EL (cell line): ENCODE measurements at places on chromosomes 3 and 15.

- DNase-seq = no peak
Measured at GRCh38 chr3:15948388-15948787, 150.6 kb upstream of the ANKRD28 start.

DNA sequence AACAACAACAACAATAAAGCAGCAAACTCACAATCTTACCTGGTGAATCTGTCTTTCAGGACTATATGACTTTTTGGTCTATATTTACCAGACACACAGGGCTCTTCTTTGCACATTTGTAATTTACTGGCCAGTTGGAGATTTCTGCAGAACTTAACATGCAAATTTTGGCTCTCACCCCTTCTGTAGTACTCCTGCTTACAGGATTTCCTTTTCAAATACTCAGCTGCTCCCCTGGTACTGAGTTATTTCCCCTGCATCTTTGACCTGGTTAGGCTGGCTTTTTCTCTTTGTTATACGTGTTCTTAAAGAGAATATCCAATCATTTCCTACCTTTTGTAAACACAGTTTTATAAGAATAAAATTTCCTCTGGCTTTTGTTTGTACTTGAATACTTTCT, 228.0 kb downstream of the MBNL1 start:
- no peak for DNase-seq

GRCh38 chr3:8445861-8446260, 55.8 kb upstream of the LMCD1 start:
- DNase-seq = peak; percentile 87

- no peak for DNase-seq
Measured at GRCh38 chr3:176780766-176781165, 416.5 kb downstream of the TBL1XR1 start.

DNA sequence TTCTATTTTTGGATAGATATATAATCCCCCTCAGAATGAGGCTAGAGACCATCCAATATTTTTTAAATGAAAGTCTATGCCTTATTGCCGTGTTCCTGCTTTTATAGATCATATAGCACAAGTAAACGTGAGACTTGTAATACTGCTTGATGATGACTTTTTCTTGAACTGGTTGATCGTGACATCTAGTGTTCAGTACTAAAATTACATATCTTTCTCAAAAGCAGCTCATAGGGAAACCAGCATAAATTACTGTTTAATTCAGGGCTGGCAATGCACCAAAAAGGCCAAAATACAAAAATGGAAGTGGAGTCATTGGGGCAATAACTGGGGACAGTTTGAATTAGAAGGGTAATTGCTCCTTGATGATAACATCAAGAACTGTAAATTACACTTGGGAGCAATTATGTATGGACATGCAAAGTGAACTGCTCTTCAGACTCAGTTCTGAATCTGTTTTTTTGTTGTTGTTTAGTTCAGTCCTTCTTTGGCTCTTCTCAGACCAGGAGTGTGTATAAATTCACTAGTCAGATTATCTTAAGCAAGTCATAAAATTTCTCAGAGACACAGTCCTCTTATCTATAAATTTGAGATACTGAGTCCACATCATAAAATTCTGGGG, 325.3 kb downstream of the THSD4 start:
- DNase-seq = peak; percentile 69

- DNase-seq = no peak
Measured at GRCh38 chr3:158735296-158736033, 3.2 kb upstream of the RARRES1 start.

GRCh38 chr3:119862616-119863015, 80.7 kb downstream of the NR1I2 start:
- DNase-seq = no peak

DNA sequence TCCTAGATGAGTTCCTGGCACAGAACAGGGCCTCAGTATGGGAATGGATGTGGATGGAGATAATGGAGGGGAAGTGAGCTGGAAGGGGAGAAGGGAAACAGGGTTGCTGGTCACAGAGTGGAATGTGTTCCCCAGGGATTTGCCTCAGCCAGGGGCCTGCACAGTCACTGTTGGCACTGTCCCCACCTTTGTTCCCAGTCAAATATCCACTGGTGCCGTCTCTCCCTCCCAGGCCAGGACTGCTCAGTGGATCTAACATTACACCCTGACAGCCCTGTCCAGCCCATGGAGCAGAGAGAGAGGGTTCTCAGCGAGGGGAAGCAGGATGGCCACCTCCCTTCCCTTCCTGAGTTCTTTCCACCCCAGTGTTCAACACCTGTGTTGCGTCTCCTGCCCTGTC, 1.5 kb upstream of the PPP1R2 start:
- DNase-seq = no peak

- DNase-seq = no peak
Measured at GRCh38 chr3:189737071-189737470, 105.9 kb downstream of the TP63 start.

- DNase-seq = peak; percentile 47
Measured at GRCh38 chr3:176579711-176580185, 617.5 kb downstream of the TBL1XR1 start.

- DNase-seq = peak; percentile 91
Measured at GRCh38 chr3:157088601-157089454, 71.1 kb downstream of the CCNL1 start.

DNA sequence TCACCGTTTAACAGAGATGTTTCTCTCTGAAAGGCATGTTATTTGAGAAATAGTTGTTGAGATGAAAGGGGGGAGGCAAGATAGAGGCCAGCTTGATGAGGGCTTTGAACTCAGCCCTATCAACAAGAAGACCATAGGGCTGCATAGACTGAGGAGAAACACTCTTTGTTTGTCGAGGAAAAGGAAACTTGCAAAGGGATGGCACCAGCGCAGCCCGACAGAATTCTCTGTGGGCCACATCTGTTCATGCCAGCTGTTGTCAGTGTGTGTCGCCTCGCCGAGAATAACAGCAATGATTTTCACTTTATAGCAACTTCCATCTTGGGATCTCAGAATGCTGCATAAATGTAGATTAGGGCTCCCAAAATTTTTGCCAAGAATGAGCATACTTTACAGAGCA, 478.3 kb upstream of the TPRG1 start:
- DNase-seq = no peak

- DNase-seq = no peak
Measured at GRCh38 chr3:140249188-140249587, 314.2 kb downstream of the CLSTN2 start.

GRCh38 chr3:14463330-14464140, 61.1 kb downstream of the SLC6A6 start:
- DNase-seq = no peak

DNA sequence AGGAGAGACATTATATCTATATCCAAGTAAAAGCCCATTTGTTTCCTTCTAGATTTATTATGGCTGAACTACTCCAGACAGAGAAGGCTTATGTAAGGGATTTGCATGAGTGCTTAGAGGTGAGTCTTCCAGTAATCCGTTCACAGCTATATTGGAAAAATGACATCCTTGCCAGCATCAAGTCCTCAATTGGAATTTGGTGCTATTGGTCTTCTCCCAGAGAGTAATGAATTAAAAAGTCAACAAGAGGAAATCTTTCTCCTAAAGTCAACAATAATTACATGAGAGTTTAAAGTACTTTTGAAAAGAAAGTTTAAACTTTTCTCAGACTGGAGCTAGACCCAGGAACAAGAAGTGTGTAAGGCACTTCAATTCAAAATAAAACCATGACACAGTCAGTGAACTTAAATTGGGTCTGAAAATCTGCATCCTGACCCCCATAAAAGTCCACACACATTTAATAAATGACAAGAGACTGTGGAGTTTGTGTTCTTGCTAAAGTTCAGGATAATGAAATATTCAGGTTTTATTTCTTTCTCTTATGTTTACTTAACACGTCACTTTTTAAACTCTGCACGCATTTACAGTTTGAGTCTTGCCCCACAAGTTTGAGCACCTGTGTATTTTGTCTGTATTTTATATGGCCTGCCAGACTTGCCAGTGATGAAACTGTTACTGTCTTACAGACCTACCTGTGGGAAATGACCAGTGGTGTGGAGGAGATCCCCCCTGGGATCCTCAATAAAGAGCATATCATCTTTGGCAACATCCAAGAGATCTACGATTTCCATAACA, 268.2 kb upstream of the UMPS start:
- no peak for DNase-seq

DNA sequence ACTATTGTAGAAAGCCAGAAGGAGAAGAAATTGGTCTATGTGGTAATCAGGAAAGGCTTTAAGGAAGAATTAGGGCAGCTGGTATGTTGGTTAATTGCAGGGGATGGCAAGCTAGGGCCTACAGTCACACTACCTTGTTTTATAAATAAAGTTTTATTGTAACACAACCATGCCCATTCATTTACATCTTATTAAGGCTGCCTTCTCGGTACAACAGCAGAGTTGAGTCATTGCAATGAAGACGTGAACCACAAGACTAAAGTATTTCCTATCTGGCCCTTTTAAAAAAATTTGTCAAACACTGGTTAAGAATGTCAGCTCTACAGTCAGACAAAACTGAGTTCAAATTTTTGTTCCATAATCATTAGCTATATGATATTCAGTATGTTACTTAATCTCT, 8.3 kb downstream of the SERPINI1 start:
- DNase-seq = no peak

- DNase-seq = no peak
Measured at GRCh38 chr3:141825216-141826011, 51.0 kb upstream of the ATP1B3 start.

DNA sequence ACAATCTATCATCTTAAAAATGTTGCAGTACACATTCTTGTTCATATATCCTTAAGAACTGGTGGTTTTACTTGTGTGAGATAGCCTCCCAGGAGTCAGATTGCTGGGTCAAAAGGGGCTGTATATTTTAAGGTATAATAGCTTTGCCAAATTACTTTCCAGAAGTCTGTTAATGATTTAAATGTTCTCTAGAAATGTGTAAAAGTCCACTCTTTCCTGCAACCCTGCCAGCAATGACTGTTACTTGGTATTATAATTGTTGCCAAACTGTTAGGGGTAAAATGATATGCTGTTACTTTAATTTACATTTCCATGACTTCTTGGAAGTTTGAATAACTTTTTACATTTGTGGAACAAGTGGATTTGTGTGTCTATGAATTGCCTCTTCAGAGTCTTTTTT, 170.8 kb downstream of the SLC9A9 start:
- DNase-seq = no peak

DNA sequence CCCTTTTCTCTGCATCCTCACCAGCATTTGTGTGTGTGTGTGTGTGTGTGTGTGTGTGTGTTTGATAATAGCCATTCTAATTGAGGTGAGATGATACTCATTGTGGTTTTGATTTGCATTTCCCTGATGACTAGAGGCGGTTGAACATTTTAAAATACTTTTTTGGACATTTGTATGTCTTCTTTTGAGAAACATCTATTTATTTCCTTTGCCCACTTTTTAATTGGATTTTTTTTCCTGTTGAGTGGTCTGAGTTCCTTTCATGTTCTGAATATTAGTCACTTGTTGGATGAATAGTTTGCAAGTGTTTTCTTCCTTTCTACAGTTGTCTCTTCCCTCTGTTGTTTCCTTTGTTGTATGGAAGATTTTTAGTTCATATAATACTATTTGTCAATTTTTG, 54.3 kb upstream of the THSD4 start:
- DNase-seq = peak; percentile 66

- peak; percentile 1 for DNase-seq
Measured at GRCh38 chr3:154540950-154541604, 111.1 kb upstream of the GPR149 start.

GRCh38 chr3:176633511-176633910, 563.8 kb downstream of the TBL1XR1 start:
- no peak for DNase-seq

GRCh38 chr3:168002786-168003368, 92.8 kb downstream of the GOLIM4 start:
- peak; percentile 21 for DNase-seq
